ENCODE measurements at places on chromosomes 6 and 20.

- DNase-seq, result no peak
Observed at GRCh38 chr6:35919085-35919826, 1.6 kb downstream of the SRPK1 start.

DNA sequence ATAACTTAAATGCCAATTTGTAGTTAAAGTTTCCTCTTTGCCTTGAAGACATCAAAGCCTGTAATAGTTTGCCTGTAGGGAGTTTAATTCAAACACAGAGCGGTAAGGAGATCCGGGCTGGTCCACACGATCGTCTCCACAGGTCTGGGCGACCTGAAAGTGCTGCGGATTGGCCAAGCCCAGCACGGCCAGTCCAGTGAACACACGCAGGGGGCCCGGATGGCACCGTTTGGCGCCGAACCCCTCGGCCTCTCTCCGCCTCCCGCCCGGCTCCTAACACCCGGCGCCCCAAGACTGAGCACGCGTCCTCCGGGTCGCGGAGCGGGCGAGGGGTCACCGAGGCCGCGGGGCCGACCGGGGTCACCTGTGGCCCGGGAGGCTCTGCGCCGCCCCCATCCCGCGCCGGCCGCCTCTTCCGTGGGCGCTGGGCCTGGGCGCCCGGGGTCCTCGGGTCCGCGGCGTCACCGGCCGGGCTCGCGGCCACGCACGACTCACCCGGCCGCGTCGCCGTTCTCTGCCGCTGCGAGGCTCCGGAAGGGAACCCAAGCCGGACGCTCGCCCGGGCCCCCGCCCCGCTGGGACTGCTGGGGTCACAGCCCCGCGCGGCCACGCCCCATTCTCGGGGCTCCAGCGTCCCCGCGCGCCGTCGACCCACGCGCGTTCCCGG is 481 bp downstream of the SERPINB6 start:
- DNase-seq, result no peak

DNA sequence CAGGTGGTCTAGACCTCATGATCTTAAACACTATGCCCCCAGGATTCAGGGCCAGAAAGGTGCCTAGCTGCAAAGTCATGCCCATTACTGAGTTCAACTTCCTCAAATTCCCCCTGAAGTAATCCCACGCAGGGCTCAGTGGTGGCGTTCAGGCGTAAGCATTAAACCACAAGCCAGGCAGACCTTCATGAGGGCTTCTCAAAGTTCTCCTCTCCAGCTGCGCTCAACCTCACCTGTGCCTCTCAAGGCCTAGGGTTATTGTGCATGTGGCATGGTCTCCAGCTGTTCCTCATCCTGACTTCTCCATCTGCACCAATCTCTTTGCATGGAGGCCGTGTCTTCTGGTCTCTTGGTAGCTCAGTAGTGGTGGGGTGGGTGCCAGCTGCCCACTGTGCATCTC is 113.6 kb downstream of the TSHZ2 start:
- DNase-seq, result no peak

GRCh38 chr6:146803601-146804000 is 204.8 kb downstream of the ADGB start:
- DNase-seq, result no peak

DNA sequence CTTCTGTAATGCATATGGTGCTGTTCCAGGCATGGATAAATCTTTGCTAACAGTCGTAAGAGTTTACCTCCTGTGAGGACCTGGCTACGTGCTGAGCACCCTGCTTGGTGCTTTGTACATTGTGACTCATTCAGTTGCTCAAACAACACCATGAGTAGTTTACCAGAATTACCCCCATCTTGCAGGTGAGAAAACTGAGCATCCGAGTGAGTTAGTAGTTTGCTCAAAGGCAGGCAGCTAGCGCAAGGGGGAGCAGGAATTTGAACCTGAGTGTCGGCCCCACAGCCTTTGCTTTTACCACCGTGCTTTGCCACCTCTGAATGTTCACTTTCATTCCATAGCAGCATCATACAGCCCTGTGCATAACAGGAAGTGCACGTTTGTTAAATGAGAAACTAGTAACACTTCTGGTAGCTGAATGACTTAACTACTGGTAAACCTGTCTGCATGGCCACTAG is 121.9 kb downstream of the MTHFD1L start:
- no peak for DNase-seq

- DNase-seq, result no peak
Observed at GRCh38 chr20:50844430-50845100, 49.7 kb downstream of the BCAS4 start.

GRCh38 chr6:37303091-37303660 is 45.2 kb upstream of the TMEM217 start:
- no peak for DNase-seq

Measured in LNCaP clone FGC (cell line).